ENCODE measurements at places on chromosomes 13 and 19.
A peak's percentile ranks its signal among the peaks of the same experiment; 100 is the strongest.

GRCh38 chr13:92491839-92492238 is 734.8 kb upstream of the GPC6 start:
- no peak for DNase-seq

GRCh38 chr13:94705081-94706030 is 7.0 kb downstream of the SOX21 start:
- no peak for DNase-seq

DNA sequence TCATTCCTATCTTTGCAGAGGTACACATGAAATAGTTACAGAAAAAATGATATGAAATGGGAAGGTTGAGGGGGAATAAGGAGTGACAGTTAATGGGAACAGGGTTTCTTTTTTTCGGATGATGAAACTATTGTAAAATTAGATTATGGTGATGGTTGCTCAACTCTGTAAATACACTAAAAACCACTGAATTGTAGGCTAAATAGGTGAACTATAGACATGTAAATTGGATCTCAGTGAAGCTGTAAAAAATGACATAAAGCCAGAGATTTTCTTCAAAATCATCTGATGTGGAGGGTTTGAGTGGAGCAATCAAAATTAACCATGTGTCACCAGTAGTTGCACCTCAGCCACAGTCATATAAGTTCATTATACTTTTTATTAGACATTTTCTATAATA is 6.6 kb upstream of the FLT3 start:
- DNase-seq, result no peak

DNA sequence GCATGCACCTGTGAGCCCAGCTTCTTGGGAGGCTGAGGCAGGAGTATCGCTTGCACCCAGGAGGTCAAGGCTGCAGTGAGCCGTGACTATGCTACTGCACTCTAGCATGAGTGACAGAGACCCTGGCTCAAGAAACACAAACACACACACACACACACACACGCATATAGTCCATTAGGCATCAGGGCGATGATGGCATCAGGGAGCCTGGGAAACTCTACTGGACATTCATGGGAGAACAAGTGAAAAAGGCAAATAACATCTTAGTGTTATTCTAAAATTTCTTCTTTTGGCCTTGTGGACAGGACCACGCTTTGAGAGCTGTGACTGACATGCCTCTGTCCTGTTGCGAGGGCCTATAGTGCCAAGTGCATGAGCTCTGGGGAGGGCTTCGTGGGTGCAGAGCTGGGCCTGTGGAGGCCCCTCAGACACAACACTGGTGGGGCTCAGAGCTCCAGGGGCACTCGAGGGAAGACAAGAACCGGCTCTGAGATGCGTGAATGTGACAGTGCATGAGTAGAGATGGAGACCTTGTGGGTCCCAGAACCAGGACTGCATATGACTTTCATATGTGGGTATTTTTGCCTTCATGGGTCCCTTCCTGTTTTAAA is 8.0 kb upstream of the USF2 start:
- DNase-seq, result no peak

- DNase-seq, result no peak
Observed at GRCh38 chr19:53782698-53783097, 41.4 kb downstream of the NLRP12 start.

- DNase-seq, result no peak
Observed at GRCh38 chr13:97627566-97627965, 193.6 kb downstream of the RAP2A start.

- DNase-seq, result no peak
Observed at GRCh38 chr19:3338541-3339181, 27.7 kb upstream of the NFIC start.

- no peak for DNase-seq
Observed at GRCh38 chr13:43597599-43597945, 189.2 kb downstream of the ENOX1 start.

DNA sequence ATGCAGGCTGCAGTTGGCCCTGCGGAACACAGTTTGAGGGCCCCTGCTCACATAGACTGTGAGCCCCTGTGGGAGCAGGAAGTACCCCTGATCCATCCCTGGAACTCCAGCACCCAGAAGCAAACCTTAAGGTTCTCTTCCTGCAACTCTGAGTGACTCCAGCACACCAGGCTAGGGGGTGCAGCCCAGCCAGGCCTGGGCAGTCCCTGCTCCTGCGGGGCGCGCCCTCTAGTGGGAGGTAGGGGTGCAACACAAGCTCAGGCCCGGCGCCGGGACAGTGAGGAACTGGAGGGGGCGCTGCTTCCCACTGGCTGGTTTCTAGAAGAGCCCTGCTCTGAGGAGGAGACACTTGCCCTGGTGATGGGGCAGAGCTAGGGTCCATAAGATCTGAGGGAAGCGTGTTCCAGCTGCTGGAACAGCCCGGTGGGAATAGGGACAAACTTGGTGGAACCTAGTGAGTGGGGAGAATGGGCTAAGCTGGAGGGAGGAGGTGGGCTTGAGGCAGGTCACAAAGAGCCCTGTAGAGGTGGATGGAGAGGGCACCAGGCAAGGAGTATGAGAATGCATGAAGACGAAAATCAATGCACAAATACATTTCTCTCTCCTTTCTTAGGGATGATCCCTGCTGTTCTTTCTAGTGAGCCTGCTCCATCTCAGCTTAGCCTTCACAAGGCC is 5.0 kb downstream of the ZSCAN5A start:
- peak; percentile 47 for DNase-seq

- DNase-seq, result peak; percentile 87
Observed at GRCh38 chr13:97307882-97308624, 85.9 kb downstream of the MBNL2 start.

DNA sequence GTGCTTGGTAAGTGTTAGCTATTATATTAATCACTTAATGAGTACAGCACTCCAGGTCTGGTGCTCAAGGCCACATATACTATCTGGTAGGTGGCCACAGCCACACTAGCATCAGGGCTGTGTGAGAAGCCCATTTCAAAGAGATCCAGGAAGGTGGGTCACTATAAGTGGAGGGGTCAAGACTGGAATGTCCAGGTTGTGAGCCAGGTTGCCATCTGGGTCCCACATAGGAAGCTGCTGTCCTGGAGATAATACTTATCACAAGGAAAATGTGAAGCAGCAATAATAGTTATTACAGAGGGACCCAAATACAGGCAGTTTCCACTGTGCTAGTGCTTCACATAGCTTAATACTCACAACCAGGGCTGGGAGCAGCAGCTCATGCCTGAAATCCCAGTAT is 13.1 kb downstream of the C19orf47 start:
- DNase-seq, result peak; percentile 63

- DNase-seq, result no peak
Observed at GRCh38 chr13:79830426-79830825, 349.5 kb downstream of the NDFIP2 start.

- no peak for DNase-seq
Observed at GRCh38 chr13:46348961-46349360, 38.1 kb downstream of the RUBCNL start.

- no peak for DNase-seq
Observed at GRCh38 chr19:18587561-18587960, 1.0 kb upstream of the REX1BD start.

- peak; percentile 51 for DNase-seq
Observed at GRCh38 chr19:33905473-33905936, 108.8 kb downstream of the KCTD15 start.

DNA sequence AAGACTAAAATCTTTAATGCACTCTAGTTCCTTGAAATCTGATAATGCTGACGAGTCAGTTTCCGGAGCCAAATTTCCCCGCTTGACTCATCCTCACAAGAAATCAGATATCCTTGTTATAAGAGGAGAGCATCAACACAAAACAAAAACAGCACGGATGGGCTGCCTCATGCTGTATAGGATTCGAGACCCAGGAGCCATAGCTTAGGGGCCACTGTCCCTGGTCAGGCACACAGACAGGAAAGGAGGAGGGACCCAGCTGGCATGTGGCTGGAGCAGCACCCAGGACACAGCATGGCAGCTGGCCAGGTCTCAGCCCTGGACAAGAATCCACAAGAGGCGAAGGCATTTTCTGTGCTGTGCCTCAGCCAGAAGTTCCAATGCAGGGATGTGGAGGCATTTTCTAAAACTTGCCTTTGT is 110.2 kb upstream of the SPATA13 start:
- DNase-seq, result no peak

DNA sequence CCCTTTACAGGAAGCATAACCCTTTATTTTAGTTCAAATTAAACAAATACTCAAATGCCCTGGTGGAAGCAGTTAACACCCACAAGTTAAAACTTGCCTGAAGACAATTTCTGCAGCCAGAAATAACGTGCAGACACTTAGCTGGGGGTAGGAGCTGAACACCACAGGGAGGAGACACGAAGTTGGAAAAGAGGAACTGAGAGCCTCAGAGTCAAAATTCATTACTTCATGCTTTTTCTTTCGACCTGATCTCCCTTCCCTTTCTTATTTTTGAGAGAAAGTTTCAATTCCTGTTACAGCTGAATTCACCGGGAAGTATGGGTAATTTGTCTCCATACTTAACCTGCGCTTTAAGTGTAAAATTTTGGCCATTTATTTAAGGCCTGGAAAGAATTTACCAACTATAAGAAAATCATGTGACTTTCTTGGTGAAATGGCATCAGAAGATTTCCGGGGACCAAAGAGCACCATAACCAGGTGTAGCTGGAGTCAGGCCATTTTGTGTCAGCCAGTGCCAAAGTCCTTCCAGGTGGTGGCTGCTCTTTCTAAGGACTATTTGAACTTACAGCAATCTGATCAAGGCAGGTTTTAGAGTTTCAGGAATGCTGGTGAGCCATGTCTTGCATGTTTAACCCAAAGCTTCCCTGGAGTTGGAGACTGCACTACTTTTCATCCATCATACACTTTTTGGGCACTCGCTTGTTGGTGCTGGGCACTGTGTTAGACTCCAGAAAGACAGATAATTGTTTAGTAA is 46.5 kb upstream of the RCBTB2 start:
- DNase-seq, result no peak

DNA sequence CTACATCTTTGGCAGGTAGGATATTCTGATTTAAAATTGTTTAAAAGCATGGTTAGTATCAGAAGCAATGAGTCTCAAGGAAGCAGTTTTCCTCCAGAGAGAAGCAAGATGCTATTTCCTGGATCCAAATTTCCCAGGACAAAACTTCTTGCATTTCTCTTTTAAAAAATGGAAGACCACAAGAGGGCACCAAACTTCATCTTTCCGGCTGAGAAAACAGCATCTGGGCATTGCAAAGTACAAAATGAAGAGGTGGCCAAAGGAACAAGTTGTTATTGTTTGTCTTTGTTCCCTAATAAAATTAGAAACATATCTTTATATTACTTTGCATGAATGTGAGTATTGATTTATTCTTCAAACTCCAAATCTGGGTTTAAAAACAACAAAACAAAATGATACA is 60.0 kb upstream of the LRCH1 start:
- peak; percentile 59 for DNase-seq

- DNase-seq, result peak; percentile 87
Observed at GRCh38 chr13:48580185-48580803, 47.4 kb upstream of the RCBTB2 start.

GRCh38 chr19:7489609-7490044 is 792 bp upstream of the PEX11G start:
- no peak for DNase-seq

DNA sequence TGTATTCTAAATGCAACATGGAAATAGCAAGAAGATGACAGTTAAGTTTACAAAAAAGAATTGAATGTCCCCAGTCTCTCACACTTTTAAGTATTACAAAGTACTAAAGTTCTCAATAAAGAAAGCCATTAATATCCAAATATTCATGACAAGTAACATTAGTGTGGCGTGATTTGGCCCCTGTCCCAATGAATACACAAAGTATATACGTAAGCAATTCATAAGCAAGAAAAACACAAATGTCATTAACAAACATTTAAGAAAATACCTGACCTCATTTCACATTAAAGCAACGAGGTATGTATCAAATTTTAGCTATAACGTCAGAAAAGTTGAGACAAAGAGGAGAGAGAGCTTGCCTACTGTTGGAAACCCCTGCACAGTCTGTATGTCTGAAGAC is 241.9 kb upstream of the IRS2 start:
- DNase-seq, result no peak

GRCh38 chr13:91331047-91331915 is 16.2 kb upstream of the MIR17HG start:
- no peak for DNase-seq

- no peak for DNase-seq
Observed at GRCh38 chr13:58633226-58633625, 1001.7 kb downstream of the PCDH17 start.

DNA sequence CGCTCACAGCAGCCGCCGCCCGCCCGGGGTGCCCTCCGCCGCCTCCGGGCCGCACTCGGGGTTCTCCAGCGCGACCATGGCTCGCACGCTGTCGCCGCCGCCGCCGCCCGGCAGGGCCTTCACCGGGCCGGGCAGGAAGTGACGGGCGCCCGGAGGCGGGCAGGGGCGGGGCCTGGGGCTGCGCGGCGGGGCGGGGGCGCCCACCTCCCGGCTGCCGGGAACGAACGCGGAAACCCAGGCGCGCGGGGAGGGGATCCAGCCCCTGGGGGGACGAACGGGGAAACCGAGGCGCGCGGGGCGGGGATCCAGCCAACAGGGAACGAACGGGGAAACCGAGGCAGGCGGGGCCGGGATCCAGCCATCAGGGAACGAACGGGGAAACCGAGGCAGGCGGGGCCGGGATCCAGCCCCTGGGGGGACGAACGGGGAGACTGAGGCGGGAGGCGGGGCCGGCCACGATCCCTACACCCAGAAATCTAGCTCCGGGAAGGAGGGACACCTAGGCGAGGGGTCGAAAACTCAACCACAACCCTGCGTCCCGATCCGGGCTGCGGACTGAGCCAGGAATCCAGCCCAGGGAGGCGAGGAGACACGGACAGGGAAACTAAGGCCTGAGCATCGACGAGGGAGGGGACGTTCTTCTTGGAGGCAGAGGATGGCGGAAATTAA is at the start of gene R3HDM4:
TSS of gene R3HDM4 (minus strand) at position 140 of the 669 bp plus-strand sequence. CDS start at position 78, 62 bp downstream.
- peak; percentile 38 for DNase-seq

DNA sequence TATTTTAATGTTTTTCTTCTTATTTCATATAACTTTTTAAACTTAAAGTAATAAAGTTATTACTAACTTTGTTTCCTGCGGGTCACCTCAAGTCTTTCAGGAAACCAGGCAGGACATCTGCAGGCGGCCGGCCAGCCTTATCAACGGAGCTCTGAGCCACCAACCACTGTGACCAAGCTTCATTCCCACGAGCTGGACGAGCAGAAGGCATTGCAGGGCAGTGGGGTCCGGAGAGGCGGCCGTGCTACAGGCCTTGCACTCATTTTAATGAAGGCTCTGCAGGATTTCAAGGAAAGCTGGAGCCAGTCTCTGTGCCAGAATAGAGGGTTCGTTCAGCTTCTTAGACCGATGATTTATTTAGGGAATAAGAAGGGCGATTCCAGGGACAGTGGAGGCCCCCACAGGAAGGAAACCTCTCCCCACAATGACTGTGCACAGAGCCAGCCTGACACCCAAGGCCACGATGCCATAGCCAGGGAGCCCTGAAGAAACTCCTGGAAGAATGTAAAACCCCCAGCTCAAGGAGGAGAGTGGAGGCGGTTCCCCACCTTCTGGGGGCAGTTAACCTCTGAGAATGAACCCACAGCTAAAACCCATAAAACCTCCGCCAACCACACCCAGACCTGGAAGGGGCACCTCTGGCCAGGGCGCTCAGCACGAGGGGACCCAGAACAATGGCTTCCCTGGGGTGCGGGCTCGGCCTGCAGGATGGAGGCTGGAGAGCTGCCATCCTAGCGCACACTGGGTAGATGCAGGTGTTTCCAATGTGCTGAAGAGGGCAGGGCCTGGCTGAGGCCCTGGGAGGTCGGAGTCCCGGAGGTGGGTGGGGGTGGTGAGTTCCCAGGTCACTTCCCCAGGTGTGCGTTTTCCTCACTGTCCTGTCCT is 75.0 kb downstream of the RASA3 start:
- peak; percentile 37 for DNase-seq

- DNase-seq, result no peak
Observed at GRCh38 chr19:19745496-19746285, 12.8 kb upstream of the ZNF14 start.
